ENCODE measurements at places on chromosomes 4 and X.
A peak's percentile ranks its signal among the peaks of the same experiment; 100 is the strongest.

- DNase-seq: peak; percentile 55
Measured at GRCh38 chr4:113979148-113979904, at the start of gene ARSJ. Gene ARSJ, minus strand, starts transcription at chr4:113979647. Its CDS starts 813 bp downstream, at chr4:113978834.

DNA sequence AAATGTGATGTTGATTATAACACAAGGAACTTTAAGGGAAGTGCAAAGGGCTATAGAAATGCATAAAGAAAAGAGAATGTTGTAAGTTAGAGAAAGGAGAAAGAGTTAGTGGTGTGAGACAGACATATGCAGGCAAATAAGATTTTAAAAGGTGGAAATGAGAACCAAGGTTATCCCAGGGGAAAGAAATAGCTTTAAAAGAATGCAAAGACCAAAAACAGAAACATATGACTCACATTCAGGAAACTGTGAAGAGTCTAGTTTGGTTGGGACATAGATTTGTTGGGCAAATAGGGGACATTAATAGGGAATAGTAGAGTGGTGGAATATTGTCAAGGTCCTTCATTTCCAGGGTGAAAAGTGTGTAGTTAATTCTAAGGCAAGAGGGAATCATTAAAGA is 52.4 kb downstream of the MAPK10 start:
- DNase-seq: no peak

DNA sequence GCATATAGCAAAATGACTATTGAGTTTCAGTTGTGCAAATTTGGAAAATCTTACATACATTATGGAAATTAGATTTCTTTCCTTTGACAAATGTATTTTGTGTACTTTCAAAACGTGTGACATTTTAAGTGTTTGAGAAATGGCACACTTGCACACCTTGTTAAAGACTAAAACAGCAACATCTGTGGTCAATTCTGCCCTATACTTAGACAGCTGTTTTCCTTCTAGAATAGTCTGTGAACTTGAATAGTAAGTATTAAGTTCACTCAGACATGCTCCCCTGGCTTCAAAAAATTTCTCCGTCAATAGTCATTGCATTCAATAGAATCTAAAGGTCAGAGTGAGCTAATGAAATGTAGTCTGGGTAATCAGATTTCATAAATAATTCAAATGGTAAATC is 21.7 kb upstream of the TBC1D9 start:
- no peak for DNase-seq

GRCh38 chr4:174579421-174579820 is 57.1 kb upstream of the HPGD start:
- DNase-seq: no peak

- peak; percentile 49 for DNase-seq
Measured at GRCh38 chr4:8315435-8316250, 46.1 kb downstream of the HTRA3 start.

GRCh38 chrX:19152762-19153161 is 30.5 kb upstream of the ADGRG2 start:
- no peak for DNase-seq
